Progenitor cell of endocrine pancreas (in vitro differentiated cells): ENCODE measurements at places on chromosomes 3 and 15.

- H3K4me3 ChIP-seq = no peak overlapping the region
- peaks cover 2% of the 10 kb centered on the region for H3K4me1 ChIP-seq
- DNase-seq = no peak
- H3K36me3 ChIP-seq = no peaks in the 10 kb centered on the region
- H3K27ac ChIP-seq = no peak overlapping the region
Observed at GRCh38 chr15:67022587-67023105, 42.8 kb upstream of the SMAD3 start.

DNA sequence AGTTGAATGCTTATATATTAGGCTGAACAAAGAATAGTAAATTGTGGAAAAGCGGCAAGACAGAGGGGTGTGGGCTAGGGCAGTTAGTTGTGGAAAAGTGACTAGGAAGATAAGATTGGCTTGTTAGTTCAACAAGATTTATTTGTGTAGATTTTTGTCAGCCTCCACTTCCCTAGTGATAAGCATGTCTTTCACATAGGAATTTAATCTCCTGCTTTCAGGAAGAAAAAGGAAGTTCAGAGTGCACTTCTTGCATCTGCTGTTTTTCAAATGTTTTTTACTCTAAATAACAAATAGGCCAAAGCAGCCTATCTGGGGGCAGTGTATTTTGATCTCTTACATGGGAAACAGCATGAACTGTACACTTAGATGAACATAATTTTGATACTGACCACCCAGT, 919.9 kb downstream of the NAALADL2 start:
- DNase-seq = no peak
- peak overlapping the region; percentile 77 for H3K27ac ChIP-seq
- peaks cover 33% of the 10 kb centered on the region for H3K4me1 ChIP-seq
- H3K36me3 ChIP-seq = peaks cover 8% of the 10 kb centered on the region
- peak overlapping the region; percentile 19 for H3K4me3 ChIP-seq

DNA sequence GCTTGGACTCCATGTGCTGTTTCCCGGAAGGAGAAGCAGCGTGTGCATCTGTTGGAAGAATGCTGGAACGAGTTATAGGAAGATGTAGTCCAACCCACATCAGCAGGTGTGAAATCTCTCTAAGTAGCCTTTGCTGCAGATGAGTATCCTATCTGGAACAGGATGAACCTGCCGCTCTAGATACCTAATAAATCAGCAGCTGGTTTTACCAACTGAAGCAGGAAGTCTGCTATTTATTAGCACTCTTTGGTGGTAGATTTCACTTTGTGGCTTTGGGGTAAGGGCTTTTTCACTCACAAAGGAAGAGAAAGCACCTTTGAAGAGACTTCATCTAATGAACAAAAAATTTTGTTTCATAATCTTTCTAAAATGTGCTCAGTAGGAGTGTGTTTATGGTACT, 66.4 kb downstream of the DCUN1D1 start:
- no peak overlapping the region for H3K4me3 ChIP-seq
- H3K27me3 ChIP-seq = no peaks in the 10 kb centered on the region
- peaks cover 14% of the 10 kb centered on the region for H3K36me3 ChIP-seq
- no peak overlapping the region for H3K27ac ChIP-seq

DNA sequence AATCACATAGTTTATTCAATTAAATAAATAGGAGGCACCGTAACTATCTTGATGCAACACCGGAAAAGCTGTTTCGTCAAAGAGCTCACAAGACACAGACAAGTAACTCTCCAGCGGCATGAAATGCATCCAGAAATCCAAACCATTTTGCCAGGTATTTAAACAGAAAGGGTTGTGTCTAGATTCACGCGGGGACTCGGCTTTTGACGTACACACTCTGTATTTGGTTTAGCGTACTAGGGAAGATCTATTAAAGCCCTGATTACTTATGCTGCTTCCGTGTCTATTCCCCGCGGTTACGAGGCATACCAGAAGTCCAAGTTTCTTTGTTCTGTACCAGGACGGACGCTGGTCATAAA, 718 bp downstream of the BNIP2 start:
- peaks cover 25% of the 10 kb centered on the region for H3K4me1 ChIP-seq
- H3K36me3 ChIP-seq = peaks cover 4% of the 10 kb centered on the region
- H3K4me3 ChIP-seq = peak overlapping the region; percentile 97
- DNase-seq = no peak
- no peaks in the 10 kb centered on the region for H3K27me3 ChIP-seq

- no peak overlapping the region for H3K4me3 ChIP-seq
- H3K4me1 ChIP-seq = peaks cover 17% of the 10 kb centered on the region
- peaks cover 3% of the 10 kb centered on the region for H3K36me3 ChIP-seq
- no peak for DNase-seq
Observed at GRCh38 chr3:32412887-32413286, 21.2 kb downstream of the CMTM7 start.

- H3K36me3 ChIP-seq = peaks cover 3% of the 10 kb centered on the region
- no peaks in the 10 kb centered on the region for H3K27me3 ChIP-seq
- H3K27ac ChIP-seq = no peak overlapping the region
- DNase-seq = no peak
- H3K4me1 ChIP-seq = peaks cover 13% of the 10 kb centered on the region
Observed at GRCh38 chr3:35483131-35483530, 156.2 kb upstream of the ARPP21 start.
